ENCODE measurements at places on chromosomes 2 and 18.

GRCh38 chr18:59915606-59916005, 15.8 kb downstream of the PMAIP1 start:
- DNase-seq = no peak

DNA sequence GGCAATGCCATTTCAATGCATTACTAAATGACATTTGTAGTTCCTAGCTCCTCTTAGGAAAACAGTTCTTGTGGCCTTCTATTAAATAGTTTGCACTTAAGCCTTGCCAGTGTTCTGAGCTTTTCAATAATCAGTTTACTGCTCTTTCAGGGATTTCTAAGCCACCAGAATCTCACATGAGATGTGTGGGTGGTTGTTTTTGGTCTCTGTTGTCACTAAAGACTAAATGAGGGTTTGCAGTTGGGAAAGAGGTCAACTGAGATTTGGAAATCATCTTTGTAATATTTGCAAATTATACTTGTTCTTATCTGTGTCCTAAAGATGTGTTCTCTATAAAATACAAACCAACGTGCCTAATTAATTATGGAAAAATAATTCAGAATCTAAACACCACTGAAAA, 45.3 kb downstream of the HADHB start:
- no peak for DNase-seq

GRCh38 chr2:61926531-61927477, 21.3 kb downstream of the COMMD1 start:
- DNase-seq = no peak

DNA sequence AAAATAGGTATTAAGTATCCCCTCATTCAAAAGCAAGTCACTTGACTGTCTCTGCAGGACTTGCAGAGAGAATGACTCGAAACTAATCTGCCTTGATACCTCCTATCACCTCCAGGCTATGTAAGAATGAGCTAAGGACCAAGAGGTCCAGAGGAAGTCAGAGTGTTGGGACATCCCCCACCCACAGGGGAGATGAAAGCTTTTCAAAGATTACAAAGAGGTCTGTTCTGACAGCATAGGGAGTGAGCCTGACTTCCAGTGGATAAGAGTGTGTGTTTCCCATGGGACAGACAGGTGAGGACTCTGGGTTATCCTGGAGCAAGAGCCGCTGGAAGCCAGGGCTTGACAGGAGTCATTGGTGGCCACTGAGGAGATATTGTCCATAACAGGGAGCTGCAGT, 85.0 kb upstream of the TACR1 start:
- no peak for DNase-seq

- no peak for DNase-seq
Measured at GRCh38 chr2:154912215-154912614, 213.7 kb downstream of the KCNJ3 start.

- no peak for DNase-seq
Measured at GRCh38 chr2:112118148-112118547, 20.0 kb upstream of the FBLN7 start.

All from CD4-positive, alpha-beta T cell treated with Interferon alpha-2 for 1 hour (primary cell).